ENCODE measurements at places on chromosomes 11 and 22.

- DNase-seq: no peak
Observed at GRCh38 chr11:120590472-120590871, 78.9 kb downstream of the GRIK4 start.

- DNase-seq: no peak
Observed at GRCh38 chr11:121645596-121645995, 192.8 kb upstream of the SORL1-AS1 start.

- DNase-seq: no peak
Observed at GRCh38 chr11:9192561-9192960, 72.6 kb downstream of the DENND5A start.

DNA sequence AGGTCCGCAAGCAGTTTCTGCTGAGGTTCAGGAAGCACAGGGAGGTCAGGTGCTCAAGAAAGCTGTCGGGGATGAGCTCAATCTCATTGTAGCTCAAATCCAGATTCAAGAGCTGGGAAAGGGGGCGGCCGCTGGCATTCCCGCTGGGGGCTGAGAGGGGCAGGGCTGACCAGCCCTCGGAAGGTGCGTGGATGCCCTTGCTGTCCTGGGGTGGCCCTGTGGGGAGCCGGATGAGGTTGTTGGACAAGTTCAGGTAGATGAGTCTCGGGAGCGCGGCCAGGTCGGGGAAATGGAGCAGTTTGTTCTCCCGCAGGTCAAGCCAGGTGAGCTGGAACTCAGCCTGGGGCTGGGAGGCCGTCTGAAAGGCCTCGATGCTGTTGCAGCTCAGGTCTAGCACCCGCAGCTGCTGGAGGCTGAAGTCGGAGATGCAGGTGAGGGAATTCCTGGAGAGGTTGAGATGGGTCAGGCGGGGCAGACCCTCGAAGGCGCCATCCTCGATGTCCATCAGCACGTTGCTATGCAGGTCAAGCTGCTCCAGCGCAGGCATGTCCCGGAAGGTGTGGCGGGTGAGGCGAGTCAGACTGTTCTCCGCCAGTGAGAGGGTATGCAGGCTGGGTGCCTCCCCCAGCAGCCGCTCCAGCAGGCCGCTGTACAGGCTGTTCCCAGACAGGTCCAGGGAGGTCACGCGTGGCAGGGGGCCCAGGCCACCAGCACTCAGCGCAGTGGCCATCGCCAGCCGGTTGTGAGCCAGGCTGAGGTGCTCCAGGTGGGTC is 9.8 kb downstream of the LRRC32 start:
- no peak for DNase-seq

- no peak for DNase-seq
Observed at GRCh38 chr11:115745066-115745465, 240.9 kb upstream of the CADM1 start.

GRCh38 chr11:6365659-6366058 is 24.6 kb upstream of the SMPD1 start:
- DNase-seq: no peak

DNA sequence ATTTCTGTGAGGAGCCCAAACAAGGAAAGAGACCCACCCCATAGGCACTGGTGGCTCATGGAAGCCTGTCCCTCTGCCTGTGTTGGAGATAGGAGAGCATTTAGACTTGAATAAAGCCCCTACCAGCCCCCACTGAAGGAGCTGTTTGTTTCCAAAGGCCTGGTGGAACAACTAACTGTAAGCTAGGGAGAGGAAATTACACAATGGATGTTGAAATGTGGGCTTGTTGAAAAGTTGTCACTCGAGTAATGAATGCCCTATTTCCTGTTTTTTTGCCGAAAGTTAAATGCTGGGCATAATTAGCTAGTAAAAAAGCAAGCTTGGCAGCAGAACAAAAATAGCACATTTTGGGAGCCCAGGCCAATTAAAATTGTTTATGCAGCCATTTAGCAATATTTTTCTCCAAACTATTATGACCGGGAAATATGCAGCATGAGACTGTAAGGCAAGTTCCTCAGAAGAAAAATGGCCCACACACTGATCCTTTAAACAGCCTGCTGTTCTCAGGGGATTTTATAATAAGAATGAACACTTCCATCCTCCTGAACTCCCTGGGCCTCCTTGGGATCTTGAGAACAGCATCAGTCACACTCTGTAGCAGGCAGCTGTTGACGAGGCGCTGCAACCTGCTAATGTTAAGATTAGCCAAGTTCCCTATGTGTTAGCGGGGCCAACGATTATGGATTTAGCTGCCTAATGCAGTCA is 38.6 kb upstream of the LMO2 start:
- no peak for DNase-seq

DNA sequence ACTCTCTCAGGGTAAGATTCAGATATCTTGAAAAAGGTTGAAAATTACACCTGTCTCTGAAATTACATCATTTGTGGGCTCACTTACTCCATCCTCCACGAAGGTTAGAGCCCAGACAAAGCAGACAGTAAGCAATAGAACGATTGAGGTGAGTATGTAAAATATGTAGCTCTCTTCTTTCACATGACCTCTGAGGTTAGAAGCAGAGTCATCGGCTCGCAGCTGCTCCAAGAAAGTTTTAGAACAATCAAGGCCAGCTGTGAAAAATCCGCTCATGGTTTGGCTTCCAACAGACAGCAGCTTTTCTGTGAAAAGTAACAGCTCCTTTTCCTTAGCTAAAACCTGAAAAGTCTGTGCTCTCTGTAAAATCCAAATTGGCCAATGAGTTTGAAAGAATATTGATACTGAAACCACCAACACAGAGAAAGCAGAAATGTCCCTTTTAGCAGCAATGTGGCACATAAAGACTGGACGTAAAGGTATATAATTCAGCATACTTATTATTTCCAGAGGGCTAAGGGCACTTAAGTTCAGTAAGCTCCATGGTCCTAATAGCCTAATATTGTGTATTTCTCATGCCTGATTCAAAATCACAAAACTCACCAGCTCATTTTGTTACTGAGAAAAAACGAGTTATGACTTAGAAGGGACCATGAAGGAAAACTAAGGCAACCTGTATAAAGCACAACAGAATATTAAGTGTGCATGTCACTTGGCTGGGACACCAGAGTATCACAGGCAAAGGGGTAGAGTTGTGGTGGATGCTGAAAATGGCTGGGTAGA is 78.2 kb downstream of the FAM76B start:
- no peak for DNase-seq

- peak; percentile 60 for DNase-seq
Observed at GRCh38 chr11:96337541-96338431, 5.2 kb downstream of the MAML2 start.

GRCh38 chr11:34397120-34397519 is 39.3 kb upstream of the ABTB2 start:
- DNase-seq: no peak

DNA sequence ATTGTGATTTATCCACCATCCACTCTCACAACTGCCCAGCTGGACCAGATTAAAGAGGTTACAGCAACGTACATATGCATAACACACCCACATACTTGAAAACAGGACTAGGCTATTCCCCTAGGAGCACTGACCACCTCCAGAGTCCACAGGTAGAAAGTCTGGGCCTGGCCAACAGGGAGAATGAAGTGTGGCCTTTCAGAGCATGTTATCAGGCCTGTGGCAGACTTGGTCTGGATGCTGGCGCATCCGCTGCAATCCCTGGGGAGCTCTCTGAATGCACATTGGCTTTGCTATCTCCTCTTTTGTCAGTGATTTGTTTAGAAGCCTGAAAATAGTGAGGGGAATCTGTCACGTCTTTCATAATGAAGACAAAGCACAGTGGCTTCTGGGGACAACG is 86.7 kb downstream of the C11orf58 start:
- DNase-seq: no peak

GRCh38 chr22:30990690-30991089 is 21.6 kb downstream of the TUG1 start:
- no peak for DNase-seq

DNA sequence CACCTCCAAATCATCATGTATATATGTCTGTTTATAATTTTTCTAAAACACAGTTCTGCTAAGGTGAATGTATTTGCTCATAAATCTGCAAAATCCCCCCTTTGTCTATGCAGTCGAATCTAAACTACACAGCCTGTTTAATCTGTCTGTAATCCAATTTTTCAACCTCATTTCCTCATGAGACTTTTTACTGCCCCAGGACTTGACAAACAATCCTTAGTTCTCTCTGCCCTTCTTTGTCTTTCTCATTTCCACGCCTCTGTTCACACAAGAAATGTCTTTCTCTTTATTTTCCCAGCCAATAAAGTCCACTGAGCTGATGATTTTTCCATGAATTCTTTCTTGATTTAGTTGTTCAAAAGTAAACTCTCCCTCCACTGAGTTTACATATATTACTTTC is 1154.3 kb downstream of the FAM181B start:
- no peak for DNase-seq

DNA sequence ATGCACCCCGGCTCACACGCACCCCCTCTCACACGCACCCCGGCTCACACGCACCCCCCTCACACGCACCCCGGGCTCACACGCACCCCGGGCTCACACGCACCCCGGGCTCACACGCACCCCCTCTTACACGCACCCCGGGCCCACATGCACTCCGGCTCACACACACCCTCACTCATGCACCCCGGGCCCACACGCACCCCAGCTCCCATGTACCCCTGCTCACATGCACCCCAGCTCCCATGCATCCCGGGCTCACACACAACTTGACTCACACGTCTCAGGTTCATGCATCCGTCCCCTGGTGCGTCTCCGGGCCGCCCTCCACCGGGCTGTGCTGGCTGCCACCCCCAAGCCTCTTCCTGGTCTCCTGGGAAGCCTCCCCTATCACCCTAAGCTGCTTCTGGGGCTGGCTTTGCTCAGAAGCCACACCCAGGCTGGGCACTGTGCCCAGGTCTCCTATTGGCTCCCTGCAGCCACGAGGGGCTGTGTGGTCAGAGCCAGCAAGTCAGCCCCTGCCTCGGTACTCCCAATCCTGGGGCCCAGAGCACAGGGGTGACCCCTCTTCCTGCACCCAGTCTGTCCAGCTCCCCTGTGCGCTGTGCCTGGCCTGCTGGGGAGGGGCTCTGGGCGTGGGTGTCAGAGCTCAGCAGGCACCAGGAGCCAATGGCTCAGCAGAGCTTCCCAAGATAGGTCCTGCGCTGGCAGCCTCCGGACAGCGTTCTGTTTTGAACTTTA is 16.9 kb downstream of the TSPAN4 start:
- no peak for DNase-seq

- DNase-seq: no peak
Observed at GRCh38 chr22:27585141-27585540, 216.4 kb downstream of the MN1 start.

DNA sequence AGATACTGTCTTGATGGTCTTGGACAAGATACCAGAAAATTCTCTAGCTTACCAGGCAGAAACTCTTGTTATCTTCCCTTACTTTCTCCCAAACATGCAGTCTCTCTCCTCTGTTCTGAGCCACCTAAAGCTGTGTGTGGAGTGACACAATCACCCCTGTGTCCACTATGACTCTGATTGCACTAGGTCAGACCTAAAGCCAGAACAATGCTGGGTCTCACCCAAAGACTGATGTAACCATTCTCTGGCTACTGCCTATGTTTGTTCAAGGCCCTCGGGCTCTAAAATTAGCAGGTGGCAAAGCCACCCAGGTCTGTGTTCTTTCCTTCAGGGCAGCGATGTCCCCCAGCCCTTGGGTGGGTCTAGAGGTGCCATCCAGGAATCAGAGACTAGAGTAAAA is 200.5 kb downstream of the KCNA4 start:
- no peak for DNase-seq

GRCh38 chr22:23182309-23183060 is 2.2 kb downstream of the BCR start:
- peak; percentile 61 for DNase-seq

DNA sequence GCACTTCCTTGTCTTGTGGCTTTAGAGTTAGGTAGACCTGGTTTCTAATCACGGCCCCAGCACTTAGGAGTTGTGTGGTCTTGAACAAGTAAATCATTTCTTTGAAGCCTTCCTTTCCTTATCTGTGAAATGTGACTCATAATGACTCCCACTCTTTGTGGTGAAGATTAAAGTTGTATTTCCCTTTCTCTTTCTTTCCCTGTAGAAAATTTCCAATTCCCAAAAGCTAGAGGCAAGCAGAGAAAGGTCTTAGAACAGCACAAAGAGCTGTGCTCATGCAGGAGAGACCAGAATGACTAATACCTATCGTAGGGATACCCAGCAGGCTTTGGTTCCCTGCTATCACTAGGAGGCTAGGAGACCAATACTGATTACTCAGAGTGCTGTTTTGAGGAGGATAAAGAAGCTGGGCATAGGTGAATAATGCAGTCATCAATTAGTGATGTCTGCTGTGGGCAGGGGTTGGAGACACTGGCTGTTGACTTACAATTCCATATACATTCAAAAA is 270.7 kb upstream of the SYN3 start:
- DNase-seq: no peak

- no peak for DNase-seq
Observed at GRCh38 chr11:114953039-114953438, 274.7 kb downstream of the NXPE2 start.

DNA sequence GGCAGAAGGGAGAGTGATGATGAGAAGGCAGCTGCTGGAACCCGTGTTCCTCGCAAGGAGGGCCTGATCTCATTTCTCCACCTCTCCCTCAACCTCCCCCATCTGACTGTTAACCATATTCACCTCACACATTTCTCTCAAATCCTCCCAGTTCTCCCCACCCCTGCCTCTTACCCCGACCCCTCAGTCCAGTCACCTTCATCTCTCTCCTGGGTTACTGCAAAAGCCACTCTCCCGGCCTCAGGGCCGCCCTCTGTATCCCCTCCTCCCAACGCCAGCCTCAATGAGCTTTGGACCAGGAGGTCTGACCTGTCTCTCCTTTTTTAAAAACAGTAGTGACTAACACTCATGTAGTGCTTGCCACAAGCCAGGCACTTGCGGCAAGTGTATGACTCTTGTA is 29.5 kb upstream of the LMO1 start:
- DNase-seq: no peak

GRCh38 chr22:47299211-47299862 is 536.9 kb downstream of the TBC1D22A start:
- DNase-seq: no peak

DNA sequence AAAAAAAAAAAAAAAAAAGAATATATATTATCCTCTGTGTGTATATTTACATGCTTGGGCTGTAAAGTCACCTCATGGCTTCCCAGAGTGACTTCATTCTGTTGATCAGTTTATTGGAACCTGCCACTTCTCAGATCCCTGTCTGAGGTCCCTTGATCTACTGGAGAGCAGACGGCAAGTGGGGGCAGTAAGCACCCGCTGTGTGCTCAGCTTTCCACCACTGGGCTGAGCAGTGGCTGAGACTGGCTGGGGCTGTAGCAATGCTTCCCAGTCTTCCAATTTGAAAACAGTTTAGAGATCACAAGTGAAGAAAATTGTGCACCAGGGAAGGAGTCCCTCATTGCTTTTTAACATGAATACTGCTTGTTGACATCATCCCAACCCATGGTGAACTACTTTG is 6.9 kb upstream of the RBM4B start:
- no peak for DNase-seq

- DNase-seq: no peak
Observed at GRCh38 chr11:46845440-46845739, 690 bp downstream of the CKAP5 start.

- no peak for DNase-seq
Observed at GRCh38 chr11:27873664-27874063, 173.4 kb upstream of the BDNF start.

- DNase-seq: no peak
Observed at GRCh38 chr11:132101881-132102280, 731.5 kb downstream of the NTM start.
